CD4-positive, alpha-beta T cell treated with Interleukin-17A for 1 hour (primary cell): ENCODE measurements at places on chromosomes 1 and 21.

DNA sequence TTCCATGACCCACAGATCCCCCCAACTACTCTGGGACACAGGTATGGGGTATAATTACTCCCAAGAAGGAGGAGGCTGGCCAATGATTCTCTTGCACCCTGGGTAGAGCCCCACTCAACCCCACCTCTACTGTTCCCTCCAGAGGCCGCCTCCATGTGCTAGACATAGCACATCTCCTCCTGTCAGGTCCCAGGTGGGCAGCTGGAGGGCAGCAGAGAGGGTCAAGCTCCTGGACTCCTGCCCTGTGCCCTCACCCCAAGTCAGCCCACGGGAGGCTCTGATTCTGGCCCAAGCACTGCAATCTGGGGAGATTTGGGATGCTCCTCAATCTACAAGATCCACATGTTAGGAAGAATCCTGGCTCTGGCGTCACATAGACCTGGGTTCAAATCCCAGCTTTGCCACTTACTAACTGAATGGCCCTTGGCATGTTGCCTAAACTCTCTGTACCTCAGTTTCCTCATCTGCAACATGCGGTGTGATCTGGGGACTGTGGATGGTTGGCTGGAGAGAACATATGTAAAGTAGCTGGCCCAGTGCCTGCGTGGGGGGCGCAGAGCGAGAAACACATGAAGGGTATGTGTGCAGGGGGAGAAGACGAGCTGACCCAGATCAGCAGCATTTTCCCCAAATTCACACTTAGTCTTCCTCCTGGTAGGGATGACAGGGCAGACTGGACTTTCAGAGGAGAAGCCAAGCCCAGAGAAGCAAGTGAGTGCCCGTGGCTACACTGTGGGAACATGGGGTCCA, 23.2 kb downstream of the TNNT2 start:
- DNase-seq: no peak

DNA sequence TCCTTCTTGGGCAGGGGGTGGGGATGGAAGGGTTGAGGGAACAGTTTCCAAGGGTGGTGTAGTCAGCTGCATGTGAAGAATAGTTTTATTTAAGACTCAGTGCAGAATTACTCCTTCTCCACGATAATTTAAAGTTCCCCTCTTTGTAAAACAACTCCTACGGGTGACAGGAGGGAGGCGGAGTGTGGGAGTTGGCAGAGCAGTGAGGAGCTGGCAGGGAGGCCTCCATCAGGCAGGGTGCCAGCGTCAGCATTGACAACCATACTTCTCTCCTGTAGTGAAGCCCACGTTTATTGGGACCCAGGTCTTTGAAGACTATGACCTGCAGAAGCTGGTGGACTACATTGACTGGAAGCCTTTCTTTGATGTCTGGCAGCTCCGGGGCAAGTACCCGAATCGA, 93.8 kb downstream of the MTR start:
- no peak for DNase-seq

GRCh38 chr1:66316464-66317247, 217.3 kb upstream of the SGIP1 start:
- DNase-seq: peak; percentile 38

DNA sequence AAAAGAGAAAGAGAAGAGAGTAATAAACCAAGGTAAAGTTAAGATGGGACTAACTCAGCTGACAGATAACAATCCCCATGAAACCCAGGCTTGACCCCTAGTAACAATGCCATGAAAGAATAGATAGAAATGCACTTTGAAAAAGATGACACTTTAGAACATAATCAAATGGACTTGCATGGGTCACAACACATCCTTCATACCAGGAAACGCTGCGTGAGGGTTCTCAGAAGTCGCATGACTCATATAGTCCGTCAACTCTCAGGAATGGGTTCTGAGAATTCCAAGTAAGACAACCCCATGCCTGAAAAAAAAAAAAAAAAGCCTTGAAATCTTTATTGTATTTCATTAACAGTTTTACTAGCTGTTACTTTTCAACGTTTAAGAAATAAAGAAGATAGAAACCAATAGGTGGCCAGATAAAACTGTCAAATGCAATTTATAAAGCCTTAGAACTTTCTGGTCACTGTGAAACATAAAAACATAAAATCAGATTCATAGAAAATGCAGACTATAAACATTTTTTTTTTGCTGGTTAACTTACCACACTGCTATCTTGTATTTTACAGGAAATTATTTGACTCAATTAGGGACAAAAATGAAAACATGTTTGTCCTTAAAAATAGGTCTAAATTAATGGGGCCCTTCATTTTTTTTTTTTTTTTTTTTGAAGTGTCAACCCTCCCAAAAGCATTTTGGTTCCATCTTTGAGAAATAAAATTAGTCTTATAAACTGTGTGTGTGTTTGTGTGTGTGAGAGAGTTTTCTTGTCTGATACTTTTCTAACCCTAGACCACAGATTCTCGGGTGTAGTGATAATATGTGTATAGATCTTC, 202.1 kb downstream of the NCAM2 start:
- peak; percentile 0 for DNase-seq

- DNase-seq: peak; percentile 24
Measured at GRCh38 chr21:34935452-34935851, 113.7 kb downstream of the RUNX1 start.

DNA sequence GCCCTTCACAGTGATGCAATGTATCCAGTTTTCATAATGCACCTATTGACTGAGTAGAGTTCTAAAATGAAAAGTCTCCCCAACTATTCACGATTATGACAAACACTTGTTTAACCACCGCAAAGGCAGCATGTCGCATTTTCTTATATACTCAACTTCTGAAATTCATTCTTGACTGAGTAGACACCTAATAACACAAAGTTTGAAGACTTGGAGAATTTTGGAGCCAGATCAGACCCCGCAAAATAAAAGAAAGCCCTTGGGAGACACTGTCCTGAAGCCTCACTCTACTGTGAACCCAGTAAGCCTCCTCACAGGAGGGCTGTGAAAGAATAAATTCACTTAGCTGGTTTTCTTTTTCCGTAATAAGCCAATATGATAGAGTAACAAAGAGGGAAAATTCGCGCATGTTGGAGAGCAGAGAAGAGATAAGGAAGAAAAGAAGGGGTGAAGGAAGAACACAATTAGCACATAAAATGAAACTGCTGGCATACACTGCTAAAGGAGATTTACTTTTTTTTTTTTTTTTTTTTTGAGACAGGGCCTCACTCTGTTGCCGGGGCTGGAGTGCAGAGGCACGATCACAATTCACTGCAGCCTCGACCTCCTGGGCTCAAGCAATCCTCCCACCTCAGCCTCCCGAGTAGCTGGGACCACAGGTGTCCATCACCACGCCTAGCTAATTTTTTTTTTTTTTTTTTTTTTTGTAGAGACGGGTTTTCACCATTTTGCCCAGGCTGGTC, 492 bp upstream of the COLGALT2 start:
- no peak for DNase-seq

- DNase-seq: peak; percentile 76
Measured at GRCh38 chr1:100396651-100397050, 44.3 kb downstream of the CDC14A start.

DNA sequence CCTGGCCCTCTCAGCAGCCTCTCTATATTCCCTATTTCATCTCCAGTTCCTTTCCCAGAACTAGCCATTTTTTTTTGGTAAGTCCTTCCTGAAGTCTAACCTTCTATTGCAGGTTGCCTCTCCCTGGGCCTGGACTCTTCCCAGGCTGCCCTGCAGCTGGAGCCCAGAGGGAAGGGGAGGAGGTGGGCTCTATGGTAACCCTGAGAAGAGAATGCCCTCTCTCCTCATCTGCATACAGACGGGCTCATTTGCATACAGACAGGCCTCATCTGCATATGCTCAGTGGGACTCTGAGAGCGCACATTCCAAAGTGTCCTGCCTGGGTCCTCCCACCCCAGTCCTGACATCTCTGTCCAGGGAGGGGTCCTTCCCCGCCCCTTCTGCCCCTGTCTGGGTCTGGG, 32.7 kb downstream of the RHBG start:
- DNase-seq: no peak

DNA sequence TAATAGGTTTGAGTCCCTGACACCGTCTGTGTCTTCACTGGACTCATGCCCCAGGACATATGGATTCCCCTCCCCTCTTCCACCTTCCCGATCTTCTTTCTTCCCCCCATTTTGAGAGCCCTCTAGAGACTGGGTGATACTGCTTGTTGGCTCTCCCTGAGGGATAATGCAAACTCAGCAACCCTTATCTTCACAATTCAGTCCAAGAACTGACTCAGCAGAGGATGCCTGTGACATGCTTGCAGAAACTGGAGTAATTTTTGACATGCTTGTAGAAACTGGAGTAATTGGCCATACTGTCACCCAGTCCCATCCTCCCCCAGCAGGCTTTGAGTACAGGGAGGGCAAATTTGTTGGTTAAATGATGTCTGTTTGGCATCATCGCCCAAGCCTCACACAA, 127.6 kb upstream of the CTTNBP2NL start:
- no peak for DNase-seq

GRCh38 chr1:157622471-157622870, 24.6 kb upstream of the FCRL4 start:
- no peak for DNase-seq

- DNase-seq: peak; percentile 80
Measured at GRCh38 chr1:52002038-52002917, 11.8 kb upstream of the RAB3B start.

DNA sequence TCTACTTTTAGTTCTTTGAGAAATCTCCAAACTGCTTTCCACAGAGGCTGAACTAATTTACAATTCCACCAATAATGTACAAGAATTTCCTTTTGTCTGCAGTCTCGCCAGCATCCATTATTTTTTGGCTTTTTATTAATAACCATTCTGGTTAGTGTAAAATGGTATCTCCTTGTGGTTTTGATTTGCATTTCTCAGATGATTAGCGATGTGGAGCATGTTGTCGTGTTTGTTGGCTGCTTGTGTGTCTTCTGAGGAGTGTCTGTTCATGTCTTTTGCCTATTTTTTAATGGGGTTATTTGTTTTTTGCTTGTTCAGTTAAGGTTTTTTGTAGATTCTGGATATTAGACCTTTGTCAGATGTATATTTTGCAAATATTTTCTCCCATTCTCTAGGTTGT, 131.5 kb downstream of the MAST2 start:
- no peak for DNase-seq

- DNase-seq: no peak
Measured at GRCh38 chr1:190243056-190243455, 234.6 kb downstream of the BRINP3 start.
